CD4-positive, alpha-beta T cell treated with Interleukin-10 for 1 hour (primary cell): ENCODE measurements at places on chromosomes 16 and 17.

DNA sequence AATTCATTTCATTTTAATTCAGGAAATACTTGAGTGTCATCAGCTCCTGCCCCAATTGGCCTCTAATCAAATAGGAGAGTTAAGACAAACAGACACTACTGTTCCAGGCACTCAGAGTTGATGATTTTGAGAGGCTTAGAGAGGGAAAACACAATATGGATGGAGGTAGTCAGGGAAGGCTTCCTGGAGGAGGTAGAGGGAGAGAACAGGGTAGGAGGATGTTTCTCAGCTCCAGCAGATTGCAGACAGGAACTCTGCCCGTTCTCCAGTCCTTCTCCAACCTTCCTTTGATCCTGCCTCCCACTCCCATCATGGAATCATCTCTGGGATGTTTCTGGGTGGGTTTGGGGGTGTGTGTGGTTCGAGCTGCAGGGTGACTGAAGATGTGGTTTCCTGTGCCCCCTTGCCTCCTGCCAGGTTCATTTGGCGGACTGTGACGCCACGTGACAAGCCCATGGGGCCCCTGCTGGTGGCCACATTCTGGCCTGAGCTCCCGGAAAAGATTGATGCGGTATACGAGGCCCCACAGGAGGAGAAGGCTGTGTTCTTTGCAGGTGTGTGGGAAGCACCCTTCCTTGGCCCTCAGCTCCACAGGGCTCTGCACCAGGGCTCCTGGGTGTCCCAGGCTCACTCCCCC is 12.2 kb upstream of the LPCAT2 start:
- DNase-seq, result no peak

DNA sequence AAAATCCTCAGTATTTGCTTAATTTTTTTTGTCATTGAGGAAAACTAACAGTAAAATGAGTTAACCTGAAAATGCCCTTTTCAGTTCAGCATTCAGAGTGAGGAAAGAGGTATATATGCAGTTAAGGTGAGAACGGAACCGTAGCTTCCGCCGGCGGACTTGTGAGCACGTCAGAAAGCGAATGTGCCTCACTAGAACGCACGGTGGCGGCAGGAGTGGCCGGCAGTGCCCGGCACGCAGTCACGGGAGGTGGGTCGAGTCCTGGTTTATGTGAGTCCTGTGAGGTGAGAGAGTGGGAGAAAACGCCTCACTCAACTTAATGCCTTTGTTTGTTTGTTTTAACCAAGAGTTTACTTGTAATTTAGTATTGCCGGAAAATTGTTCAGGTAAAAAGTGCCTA is 6.1 kb downstream of the SEC14L1 start:
- no peak for DNase-seq

DNA sequence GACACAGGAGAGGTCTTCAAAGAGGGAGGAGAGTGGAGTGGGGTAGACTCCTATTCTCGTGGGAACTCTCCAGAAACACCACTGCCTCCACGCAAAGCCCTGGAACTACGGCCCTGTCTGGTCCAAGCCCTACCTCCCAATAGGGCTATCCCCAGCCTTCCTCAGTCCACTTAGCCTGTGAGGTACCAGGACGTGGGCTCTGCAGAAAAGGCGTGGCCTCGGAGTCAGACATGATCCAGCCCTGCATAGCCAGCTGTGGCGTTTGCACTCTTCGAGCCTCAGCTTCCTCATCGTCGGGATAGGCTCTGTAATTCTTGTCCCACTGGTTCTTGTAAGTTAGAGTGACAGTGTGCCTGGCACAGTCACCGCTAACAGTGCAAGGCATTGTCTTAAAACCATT is 13.8 kb downstream of the ENDOV start:
- DNase-seq, result no peak

- no peak for DNase-seq
Observed at GRCh38 chr17:55120651-55121050, 144.1 kb upstream of the HLF start.

- no peak for DNase-seq
Observed at GRCh38 chr17:41799366-41799765, 12.4 kb downstream of the P3H4 start.
